T-helper 9 cell (primary cell): ENCODE measurements at places on chromosomes 1 and 21.

DNA sequence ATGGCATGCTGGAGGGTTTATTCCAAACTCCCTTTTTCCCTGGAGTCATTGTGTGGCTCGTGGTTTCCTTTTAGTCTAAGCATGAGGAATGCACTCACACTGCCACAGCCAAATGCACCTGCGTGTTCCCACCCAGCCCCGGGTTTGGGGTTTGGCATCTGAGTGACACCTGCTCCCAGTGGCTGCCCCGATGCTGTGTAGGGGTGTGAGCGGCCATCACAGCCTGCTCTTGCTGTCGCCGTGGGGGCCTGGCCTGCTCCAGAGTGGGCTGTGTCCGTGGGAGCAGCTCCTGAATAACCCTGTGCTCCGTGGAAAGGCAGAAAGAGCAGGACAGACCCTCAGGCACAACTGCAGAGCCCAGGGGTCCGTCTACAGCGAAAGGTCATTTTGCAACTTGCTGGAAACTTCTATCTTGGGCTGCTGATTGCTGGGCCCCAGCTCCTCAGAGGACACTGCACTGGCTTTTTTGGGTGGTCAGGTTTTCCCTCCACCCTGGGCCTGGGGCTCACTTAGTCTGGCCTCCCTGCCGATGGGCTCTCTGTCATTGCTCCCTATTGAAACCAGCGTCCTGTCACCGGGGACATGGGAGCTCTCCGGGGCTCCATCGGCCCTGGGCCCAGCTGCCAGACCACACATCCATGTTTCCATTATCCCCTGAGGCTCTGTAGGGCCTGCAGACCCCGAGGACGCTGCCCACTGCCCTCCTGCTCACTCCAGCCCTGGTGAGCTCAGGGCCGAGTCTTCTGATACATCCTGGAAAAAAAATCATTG is 74.1 kb downstream of the AJAP1 start:
- DNase-seq: no peak

DNA sequence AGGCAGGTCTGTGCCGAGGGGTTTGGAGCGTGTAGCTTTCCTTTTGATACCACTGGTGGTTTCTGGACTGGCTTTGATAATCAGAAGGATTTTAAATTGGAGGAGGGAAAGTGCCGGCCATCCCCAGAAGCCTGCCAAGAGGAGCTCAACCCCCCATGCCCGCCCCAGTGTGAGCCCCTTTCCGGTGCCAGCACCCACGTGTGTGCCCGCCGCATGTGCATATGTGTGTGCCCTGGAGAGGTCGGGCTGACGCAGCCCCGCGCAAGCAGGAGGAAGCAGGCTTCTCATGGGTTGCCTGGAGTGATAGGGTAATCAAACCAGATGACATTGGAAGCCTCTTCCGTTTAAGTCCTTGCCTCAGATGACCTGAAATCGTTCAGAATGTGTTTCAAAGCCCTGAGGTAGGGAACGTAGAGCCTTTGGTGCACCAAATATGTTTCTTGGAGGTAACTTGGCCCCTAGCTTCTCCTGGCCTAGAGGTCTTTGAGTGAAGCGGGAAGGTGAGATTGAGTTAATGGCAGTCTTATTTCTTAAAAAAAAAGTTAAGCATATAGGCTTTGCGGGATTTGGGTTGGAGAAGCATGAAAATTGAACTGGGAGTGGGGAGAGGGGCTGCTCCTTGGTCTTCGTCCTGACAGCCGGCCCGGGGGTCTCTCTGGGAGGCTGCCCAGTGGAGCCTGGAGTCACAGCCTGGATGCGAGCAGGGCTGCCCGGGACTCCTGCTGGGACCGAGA is 34.1 kb upstream of the ARHGEF16 start:
- DNase-seq: no peak

- DNase-seq: no peak
Observed at GRCh38 chr21:42073145-42074099, 2.3 kb downstream of the UMODL1 start.

DNA sequence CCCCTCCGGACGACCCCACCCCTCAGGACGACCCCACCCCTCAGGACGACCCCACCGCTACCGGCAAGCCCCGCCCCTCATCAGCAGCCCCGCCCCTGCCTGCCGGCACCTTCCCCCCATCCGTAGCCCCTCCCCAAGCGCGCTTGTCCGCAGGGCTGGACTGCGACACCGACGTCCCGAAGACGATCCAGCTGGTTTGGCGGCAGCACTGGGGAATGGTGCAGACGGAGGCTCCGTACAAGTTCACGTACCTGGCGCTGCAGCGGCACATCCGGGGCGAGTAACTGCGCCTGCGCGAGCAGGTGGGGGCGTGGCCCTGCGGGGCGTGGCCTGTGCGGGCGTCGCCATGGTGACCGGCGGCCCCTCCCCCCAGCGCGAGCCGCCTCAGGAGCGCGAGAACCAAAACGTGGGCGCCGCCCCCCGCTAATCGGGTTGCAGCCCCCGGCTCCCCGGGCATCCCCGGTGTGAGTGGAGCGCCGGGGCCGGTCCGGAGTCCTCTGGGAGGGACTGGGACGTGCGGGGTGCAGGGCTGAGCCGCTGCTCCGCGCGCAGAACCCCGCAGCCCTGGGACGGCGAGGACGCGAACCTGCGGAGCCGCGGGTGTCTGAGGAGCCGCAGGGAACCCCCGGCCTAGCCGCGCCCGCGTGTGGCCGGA is 4.9 kb downstream of the RNF223 start:
- peak; percentile 92 for DNase-seq
